ENCODE measurements at places on chromosomes 1 and 21.
A peak's percentile ranks its signal among the peaks of the same experiment; 100 is the strongest.

- no peak for DNase-seq
Measured at GRCh38 chr1:186568221-186568620, 107.3 kb upstream of the PDC start.

- DNase-seq = no peak
Measured at GRCh38 chr1:16158993-16159831, 3.3 kb upstream of the EPHA2 start.

DNA sequence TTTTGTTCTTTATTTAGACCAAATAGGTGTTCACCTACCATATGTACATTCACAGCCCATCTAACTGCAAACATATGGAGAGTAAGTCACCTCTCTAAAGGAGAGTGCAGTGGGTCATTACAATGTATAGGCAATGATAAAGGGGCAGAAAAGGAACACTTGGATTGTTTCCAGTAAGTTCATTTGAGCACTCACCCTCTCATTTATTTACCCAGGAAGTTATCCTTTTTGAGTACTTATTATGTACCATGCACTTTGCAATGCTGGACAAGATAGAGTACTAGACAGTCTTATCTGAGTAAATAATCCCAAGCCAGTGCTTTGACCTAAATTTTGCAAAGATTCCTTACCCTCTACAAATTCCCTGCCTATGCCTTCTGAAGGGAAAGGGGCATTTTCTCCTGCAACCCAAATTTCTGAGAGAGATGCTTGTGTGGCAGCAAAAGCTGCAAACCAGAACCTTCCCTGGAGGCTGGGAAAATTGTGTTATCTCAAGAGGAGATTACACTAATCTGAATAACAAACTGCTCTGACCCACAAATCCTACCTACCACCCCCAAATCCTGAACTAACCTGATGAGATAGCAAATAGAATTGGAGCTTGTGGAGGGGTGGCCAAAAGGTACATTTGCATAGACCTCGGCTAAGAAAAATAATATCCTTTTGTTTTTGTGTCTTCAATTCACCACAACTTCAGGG is 18.6 kb upstream of the RGS8 start:
- no peak for DNase-seq

GRCh38 chr1:171872430-171872829 is 31.1 kb downstream of the DNM3 start:
- no peak for DNase-seq

DNA sequence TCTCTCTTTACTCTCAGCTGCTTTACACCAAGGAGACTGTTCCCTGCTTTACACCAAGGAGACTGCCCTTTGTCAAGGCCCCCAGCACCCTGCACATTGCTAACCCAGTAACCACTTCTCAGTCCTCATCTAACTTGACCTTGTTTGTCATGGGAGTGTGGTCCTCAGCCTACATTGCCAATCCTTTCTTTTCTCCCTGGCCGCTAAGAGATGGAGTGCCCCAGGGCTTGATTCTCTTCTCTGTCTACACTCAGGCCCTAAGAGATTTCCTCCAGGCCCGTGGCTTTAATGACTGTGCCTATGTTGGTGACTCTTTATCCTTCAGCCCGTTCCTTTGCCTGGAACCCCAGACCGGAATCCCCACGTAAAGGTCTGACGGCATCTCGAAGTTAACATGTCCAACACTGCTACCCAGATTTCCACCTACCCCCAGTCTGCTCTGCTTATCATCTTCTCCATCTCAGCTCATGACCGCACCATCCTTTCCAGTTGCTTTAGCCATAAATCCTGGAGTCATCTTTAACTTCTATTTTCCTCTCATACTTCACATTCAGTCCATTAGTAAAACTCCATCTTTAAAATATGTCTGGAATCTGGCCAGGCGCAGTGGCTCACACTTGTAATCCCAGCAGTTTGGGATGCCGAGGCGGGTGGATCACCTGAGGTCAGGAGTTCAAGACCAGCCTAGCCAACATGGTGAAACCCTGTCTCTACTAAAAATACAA is 9.5 kb upstream of the SEMA4A start:
- DNase-seq = no peak

DNA sequence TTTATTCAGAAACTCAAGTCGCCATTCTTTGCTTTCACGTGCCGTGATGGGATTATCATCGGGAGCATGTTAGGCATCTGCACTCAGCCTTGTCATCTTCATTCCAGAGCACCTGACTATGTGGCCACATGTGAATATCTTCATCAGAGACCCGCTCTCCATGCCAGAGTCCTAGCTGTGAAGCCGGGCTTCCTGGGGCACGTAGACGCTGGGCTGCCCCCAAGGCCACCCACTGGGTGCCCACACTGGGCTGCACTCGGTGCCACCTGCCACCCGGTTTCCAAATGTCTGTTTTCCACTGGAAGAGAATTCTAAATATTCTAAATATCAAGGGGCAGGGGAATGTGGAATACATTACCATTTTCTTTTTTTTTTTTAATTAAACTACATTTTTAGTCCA is 43.8 kb downstream of the SLC37A1 start:
- DNase-seq = no peak

DNA sequence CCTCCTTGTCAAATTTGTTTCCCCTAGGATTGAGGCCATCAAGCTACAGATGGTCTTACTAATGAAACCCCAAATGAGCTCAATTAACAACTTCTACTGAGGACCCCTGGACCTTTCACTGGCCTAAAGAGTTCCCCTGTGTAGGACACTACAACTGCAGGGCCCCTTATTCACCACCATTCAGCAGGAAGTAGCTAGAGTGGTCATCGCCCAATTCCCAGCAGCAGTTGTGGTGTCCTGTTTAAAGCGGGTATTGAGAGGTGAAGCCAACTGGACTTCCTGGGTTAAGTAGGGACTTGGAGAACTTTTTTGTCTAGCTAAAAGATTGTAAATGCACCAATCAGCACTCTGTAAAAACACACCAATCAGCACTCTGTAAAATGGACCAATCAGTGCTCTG is 1466.9 kb downstream of the KCNT2 start:
- no peak for DNase-seq

DNA sequence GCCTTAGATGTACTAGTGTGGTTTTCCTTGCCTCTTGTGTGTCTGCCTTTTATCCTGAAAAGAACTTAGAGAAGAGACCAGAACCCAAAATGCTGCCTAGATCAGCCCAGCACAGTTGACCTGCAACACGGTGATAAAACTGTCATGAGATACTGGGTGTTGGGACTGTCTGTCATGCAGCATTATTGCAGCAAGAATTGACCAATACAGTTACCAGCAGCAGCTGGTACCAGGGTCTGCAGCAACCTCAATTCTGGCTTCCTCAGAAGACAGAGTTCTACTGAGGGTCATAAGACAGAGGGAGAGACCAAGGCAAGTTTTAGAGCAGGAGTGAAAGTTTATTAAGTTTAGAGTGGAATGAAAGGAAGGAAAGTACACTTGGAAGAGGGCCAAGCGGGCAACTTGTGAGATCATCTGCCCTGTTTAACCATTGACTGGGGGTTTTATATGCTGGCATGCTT is 182.0 kb downstream of the DYRK1A start:
- no peak for DNase-seq

GRCh38 chr1:42739753-42740700 is at the start of gene CLDN19:
Gene CLDN19, minus strand, starts transcription at chr1:42740236. Its CDS starts 173 bp downstream, at chr1:42740063.
- DNase-seq = no peak

DNA sequence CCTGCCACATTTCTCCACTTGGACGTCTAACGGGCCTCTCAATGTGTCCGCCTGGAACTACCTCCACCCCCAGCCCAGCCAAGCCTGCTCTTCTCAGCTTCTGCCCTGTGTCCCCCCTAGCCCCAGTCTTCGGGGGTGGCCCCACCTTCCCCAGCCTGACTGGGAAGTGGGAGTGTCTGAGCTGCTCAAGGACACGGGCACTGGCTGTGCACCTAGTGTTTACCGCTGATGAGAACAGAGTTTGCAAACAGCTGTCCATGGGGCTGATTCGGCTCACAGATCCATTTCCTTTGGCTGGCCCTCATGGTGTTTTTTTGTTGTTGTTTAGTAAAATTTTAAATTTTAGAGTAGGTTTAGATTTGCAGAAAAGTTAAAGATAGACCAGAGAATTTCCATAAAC is 121.1 kb downstream of the PTPRU start:
- DNase-seq = no peak

DNA sequence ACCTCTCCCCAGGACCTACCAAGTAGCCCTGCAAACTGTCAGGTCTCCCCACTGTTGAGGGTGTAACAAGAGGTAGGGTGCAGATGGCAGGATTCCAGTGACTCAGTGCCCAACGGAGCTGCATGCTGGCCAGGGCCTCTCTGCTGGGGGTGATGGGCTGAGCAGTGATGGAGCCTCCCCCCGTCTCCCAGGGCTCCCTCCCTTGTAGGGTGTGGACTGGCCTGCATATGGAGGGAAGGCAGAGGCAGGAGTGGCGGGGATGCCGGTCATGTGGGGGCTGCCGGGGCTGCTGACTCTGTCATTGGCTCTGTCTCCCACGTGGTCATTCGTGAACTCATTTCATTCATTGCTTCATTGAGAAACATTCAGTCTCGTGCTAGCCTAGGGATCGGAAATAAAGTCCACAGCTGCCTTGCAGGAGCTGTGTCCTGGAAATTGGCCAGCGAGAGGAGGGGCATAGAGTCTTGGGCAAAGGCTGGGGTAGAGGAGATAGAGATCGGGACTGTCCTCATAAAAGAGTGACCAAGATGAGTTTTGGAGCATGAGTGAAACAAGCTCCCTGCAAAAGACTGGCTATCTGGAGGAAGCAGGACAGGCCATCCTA is 22.9 kb upstream of the DISP3 start:
- no peak for DNase-seq

GRCh38 chr1:44632598-44632997 is 41.7 kb downstream of the TMEM53 start:
- no peak for DNase-seq

DNA sequence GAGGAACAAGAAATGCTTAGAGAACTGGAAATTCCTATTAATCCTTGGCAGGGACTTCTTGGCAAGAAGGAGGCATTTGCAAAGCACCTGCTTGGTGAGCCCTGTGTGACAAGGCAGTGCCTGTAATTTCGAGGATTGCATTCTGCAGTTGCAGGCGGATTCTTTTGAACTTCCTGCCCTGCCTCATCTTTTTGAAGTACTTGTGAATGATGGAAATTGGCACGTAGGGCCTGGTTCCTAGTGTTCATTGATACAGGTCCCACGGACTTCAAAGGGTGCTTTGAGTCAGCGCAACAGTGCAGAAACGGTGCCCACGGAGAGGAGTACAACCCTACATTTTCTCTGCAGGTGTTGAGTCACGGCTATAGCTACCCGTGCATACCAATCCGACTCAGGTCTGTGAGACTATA is 6.4 kb downstream of the HUNK start:
- no peak for DNase-seq

- no peak for DNase-seq
Measured at GRCh38 chr1:94156096-94156625, 35.2 kb upstream of the ABCA4 start.

- no peak for DNase-seq
Measured at GRCh38 chr1:149843431-149844041, 55.8 kb upstream of the BOLA1 start.

- DNase-seq = no peak
Measured at GRCh38 chr21:41929248-41929647, 24.6 kb downstream of the C2CD2 start.

DNA sequence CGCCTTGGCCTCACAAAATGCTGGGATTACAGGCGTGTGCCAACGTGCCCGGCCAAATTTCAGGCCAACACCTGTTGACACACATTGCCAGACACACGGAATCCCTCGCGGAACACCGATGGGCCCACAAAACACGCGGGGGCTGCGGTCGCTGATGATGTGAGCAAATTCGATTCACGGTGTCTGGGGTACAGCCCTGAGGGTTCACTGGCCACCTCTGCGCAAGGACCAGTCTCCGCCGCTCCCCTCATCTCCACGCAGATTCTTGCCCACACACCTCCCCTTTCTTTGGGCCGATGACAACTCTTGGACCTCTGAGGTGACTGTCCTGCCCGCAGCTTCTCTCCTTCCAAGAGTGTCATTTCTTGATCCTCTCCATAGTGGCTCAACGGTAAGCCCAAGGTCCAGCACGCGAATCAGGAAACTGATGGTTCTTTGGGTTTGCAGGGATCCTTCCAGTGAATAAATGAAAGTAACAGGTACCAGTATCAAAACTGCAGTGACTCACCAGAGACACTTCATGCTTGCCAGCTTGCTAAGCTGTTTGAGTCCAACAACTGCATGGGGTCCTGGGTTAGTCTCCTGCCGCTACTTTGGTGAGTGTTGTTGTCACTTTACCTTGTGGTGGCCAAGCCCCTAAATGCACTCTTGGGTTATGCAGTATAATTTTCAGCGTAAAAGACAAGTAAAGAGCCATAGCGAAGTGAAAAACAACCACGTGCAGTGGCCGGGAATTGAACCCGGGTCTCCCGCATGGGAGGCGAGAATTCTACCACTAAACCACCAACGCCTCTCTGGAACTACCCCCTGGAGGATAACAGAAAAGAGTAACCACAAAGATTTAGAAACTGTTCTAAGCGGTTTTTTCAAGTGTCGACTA is 11.0 kb upstream of the RNU1-3 start:
- DNase-seq = peak; percentile 35

- DNase-seq = no peak
Measured at GRCh38 chr1:234597894-234598293, 12.1 kb downstream of the IRF2BP2 start.

- peak; percentile 28 for DNase-seq
Measured at GRCh38 chr1:6554907-6555778, at the start of gene TAS1R1. Gene TAS1R1, plus strand, starts transcription at chr1:6555307. Its CDS starts 67 bp downstream, at chr1:6555374.

GRCh38 chr1:44919400-44919799 is 67.0 kb downstream of the EIF2B3 start:
- no peak for DNase-seq
